Nasal cavity respiratory epithelium epithelial cell of viscerocranial mucosa (primary cell): ENCODE measurements at places on chromosomes 13 and 19. TPM values are rescaled to one million over a fixed set of nuclear protein-coding genes. Genes with fewer than 3 reads are reported as not detected.

DGKH gene
- 16.7 and 37.2 TPM in 2 replicates for total RNA-seq

BICRA gene
- 1.4 and 7.1 TPM in 2 replicates for total RNA-seq

CYP2S1 gene
- 19.5 and 44.2 TPM in 2 replicates for total RNA-seq

LILRB2 gene
- not detected in 2 replicates for total RNA-seq

WBP4 gene
- total RNA-seq, result 11.3 and 12.3 TPM in 2 replicates

ERICH4 gene
- not detected in 2 replicates for total RNA-seq
